ENCODE measurements at places on chromosomes 7 and 10.
A peak's percentile ranks its signal among the peaks of the same experiment; 100 is the strongest.

- DNase-seq = no peak
Measured at GRCh38 chr7:157710396-157710795, 373.6 kb downstream of the DNAJB6 start.

DNA sequence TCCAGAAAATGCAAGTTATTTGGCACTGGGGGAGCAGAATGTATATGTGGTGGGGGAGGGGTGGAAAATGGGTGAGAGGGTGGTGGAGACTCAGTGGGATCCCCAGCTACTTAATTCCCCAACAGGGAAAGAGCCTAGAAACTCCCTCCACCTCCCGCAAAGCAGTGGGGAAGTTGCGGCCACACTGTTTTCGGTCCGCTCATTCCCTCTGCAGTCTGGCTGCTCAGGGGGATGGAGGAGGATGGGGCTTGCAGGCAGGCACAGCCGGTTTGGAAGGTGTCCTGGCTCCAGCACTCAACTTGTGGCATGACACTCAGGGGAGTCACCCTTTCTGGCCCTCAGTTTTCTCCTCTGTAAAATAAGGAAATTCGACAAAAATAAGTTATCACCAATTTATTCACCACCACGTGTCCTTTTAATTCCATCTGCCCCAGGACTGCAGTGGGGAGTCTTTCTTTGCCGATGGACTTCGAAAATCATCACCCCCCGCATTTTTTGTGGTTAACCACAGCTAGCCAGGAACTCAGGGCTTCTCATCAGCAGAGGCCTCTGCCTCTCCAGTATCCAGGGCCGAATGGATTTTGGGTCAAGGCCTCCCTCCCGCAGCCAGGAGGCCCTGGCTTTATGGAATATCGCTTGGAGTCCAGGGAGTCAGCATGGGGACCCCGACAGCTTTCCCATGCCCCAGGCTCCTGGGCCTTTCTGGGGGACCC, 1.6 kb upstream of the HTRA1 start:
- no peak for DNase-seq

DNA sequence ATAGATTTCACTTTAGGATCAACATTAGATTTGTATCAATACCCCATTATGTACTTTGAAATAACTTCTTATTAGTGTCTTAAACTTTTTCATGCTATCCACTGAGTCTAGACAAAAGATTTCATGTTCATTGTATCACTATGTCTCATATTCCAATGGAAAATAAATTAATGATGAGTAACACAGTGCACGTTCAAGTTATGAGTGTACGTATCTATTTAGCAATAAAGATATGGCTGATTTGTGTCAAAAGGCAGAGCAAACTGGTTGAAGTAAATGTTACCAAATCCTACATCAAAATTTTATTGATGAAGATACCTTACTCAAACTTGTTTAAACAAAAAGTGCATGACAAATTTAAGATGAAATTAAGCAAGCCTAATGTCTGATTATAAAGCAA, 102.4 kb downstream of the SEMA3E start:
- DNase-seq = no peak

GRCh38 chr10:123136806-123137642, 1.3 kb downstream of the HMX3 start:
- no peak for DNase-seq

GRCh38 chr7:158362001-158362400, 225.6 kb downstream of the PTPRN2 start:
- DNase-seq = no peak

DNA sequence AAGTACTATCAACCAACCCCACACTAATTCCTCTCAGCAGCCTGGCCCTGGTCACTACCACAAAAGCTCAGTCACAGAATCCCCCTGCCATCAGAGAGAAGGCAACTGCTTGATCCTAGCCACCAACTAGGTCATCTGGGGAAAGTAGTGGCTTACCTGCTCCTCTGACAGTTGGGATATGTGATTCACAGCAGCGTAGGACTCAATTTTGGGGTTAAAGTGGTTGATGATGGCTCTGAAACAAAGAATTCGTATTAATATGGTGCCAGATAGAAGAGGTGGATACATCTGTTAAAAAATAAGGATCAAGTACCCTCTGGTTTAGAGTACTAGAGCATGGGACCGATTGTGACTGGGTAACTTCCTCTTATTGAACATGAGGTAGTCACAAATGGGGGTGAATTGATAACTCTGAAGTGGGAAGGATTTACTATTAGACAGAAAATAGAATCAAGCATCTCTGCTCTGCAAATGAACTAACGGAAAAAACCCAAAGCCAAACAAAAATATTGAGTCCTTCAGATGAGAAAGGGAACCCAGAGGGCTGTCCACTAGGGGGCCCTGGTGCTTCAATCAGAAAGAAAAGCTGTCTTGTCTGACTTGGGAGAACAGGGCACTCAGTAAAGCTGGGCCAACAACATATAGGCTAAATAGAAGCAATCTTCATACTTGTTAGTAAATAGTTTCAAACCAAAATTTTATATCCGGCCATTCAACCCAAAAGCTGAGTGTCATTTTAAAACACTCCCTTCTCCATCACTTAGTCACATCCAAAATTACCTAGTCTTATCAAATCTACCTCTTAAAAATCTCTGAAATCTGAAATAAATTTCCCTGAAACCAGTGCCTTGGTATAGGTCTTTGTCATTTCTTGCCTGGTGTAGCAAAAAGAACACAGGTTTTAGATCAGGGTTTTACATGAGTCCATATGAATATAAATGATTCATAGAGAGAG, 45.9 kb upstream of the KCNIP2 start:
- DNase-seq = peak; percentile 37

DNA sequence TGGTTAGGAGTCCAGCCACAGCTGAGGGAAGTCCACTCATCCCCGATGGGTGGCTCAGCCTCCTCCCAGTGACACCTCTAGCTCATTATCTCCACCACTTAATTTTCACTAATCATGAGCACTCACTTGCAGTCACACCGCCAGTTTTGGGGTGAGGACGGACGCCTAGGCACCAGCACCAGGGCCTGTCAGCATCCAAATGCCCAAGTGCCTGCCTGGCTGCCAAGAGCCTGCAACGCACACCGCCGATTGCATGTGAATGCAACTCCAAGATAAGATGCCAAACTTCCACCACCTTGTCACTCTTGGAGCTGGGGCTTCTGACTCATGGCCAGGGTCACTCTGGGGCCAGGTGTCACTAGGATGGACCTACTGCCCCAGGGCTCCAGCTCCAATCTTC, 24.4 kb upstream of the SMARCD3 start:
- no peak for DNase-seq

DNA sequence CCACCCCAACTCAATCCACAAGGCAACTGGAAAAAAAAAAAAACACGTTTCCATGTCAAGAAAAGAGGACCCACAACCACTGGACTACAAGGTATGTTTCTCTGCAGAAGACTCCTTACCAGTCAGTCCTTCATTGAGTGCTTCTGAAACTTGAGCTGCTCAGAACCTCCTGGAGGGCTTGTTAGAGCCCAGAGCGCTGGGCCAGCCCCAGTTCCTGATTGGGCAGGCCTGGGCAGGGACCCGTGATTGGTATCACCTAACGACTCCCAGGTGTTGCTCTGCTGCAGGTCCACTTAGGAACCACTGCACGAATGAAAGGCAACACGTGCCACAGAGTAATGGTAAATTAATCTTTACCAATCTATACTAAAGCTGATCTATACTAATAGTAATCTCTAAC, 473 bp upstream of the CCDC201 start:
- DNase-seq = no peak

GRCh38 chr10:17479015-17479615, 24.7 kb upstream of the ST8SIA6 start:
- DNase-seq = no peak

- DNase-seq = no peak
Measured at GRCh38 chr7:4602905-4603842, 78.9 kb upstream of the FOXK1 start.

DNA sequence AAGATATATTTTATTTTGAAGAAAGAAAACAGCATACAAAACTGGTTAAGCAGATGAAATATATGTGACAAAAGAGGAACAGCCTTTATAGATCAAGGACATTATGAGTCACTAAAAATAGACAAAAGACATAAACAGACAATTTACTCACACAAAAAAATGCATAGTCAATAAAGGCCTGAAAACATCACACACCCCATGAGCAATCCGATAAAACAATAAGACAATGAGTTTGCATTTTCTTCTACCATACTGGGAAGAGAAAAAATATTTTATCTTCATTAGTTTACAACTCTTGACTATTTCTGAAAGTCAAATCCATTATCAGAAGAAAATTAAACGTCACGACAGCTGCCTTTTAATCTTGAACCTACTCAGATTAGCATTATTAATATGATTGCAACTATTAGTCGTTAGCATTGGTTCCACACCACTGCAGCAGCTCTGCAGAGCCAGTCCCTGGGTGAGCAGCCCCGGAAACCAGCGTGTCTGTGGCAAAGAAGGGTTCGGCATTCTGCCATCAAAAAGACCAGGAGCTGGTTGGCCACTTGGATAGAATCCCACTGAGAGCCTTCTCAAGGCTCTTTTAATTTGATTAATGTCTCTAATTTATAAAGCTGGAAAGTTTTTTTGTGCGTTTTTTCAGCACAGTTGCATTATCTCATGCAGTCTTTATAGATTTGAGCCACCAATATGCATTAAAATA, 305.4 kb upstream of the SHH start:
- no peak for DNase-seq

- no peak for DNase-seq
Measured at GRCh38 chr7:137669706-137670105, 177.1 kb downstream of the DGKI start.

DNA sequence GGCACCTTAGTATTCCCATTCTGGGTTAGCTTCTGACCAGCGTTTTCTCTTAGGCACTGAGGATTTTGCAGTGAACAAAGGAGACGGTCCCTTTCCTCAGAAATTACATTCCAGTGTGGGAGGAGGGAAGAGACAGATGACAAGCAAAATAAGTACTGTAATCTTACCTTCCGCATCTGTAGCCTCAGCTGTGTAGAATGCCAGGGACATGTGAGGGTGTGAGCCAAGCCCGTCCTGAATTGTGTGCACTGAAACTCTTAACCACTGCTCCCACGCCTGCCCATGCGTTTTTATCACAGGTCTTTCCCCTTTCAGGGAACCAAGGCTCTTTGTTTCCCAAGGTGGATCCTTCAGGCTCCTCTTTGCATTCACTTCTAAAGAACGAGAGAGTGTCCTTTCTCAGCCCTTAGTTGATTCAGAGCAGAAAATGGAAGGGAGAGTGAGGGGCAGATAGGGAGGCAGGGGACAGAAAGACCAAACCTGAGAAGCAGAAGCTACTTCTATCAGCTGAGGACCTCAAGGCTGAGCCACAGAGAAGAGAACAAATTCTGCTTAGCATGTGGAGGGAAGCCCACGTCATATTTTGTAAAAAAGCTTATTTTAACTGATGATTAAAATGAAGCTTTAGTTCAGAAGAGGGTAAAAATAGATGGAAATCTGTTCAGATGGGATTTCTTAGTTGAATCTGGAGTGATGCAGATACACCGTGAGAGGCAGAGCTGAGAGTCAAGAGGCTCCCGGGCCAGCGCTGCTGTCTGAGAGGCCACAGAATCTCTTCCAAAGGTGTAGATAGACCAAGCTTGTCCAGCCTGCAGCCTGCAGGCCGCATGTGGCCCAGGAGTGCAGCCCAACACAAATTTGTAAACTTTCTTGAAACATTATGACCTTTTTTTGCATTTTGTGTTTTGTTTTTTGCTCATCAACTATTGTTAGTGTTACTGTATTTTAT, 122.5 kb downstream of the CCNY start:
- DNase-seq = no peak

GRCh38 chr10:59079386-59080226, 96.8 kb upstream of the PHYHIPL start:
- DNase-seq = no peak

GRCh38 chr7:5519515-5519928, 95.9 kb upstream of the TNRC18 start:
- DNase-seq = no peak

DNA sequence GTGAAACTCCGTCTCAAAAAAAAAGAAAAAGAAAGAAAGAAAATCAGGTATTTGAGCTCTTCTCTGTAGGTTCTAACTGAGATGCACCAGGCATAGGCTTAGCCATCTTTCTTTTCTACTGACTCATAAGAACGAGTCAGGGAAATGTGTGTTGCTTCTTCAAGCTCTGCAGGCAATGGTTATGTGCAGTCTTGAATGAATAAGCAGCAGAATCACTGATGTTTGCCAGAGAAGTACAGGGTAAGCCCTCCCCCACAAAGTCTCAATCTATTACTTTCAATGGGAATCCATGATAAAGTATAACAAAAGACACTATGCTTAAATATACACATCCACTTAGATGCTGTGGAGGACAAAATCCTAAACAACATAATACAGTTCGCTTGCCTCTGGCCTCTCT, 239.2 kb downstream of the PARD3 start:
- DNase-seq = no peak

- DNase-seq = no peak
Measured at GRCh38 chr10:24944512-24945255, 7.7 kb downstream of the PRTFDC1 start.

DNA sequence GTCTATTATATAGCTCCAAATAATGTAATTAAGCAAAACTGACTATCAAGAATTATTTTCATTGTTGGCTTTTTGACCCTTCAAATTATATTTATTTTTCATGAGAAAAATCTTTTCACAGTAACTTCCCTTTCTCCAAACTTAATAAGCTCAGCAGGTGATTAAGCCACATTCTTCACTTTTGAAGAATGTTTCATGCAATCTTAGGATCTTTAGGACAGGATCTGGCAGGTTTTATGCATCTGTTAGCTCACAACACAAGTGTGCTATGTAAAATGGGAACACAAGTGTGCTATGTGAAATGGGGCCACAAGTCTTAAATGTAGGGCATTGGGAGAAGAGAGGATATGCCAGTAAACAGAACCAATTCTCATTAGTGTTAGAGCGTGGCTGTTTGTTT, 26.3 kb downstream of the BCAP29 start:
- DNase-seq = no peak

DNA sequence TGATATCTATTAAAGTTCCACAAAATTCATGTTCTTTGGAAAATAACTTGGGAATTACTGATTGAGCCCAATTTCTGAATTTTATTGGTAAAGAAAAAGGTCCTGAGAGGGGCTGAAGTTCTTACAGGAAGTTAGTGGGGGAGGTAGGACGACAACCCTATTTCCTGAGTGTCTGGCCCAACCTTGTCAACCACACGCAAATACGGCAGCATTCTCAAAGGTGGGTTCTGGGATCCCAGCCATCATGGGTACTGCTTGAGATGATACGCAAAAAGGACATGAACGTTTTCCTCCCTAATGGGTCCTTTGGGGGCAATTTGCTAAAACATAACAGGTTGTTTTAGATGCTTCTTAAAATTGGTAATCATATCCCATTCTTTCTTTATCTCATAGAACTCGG, 2.7 kb upstream of the PDCD4 start:
- DNase-seq = no peak

DNA sequence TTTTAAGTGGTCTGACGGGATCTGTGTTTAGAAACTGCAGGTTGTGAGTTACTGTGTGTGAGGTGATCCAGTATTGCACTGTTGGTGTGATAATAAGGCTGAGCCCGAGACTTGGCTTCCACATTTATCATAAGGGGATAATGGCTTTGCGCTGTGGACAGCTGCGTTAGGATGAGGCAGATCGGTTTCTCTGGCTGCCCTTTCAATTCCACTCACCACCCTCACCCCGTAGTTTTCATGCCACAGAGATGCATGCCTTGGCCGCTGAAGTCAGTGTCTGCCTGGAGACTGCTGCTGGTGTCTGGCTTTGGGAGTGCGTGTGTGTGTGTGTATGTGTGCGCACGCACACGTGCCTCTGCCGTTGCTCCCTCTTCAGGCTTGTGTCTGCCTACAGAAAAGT, 273.0 kb downstream of the CCDC3 start:
- DNase-seq = no peak

- no peak for DNase-seq
Measured at GRCh38 chr10:77111611-77112550, 525.7 kb downstream of the KCNMA1 start.

GRCh38 chr10:24779737-24780136, 56.0 kb upstream of the ARHGAP21 start:
- DNase-seq = no peak
